Activated CD8-positive, alpha-beta T cell treated with anti-CD3 and anti-CD28 coated beads for 36 hours (primary cell): ENCODE measurements at places on chromosomes 12 and 14. TPM values are rescaled to one million over a fixed set of nuclear protein-coding genes. Genes with fewer than 3 reads are reported as not detected.

- H3K4me3 ChIP-seq: no peak overlapping the region
- no peaks in the 10 kb centered on the region for H3K36me3 ChIP-seq
- no peaks in the 10 kb centered on the region for H3K4me1 ChIP-seq
- H3K27me3 ChIP-seq: peaks cover 3% of the 10 kb centered on the region
Measured at GRCh38 chr12:42568952-42569915, 20.3 kb downstream of the PRICKLE1 start.

- H3K27me3 ChIP-seq: no peaks in the 10 kb centered on the region
- DNase-seq: peak; percentile 40
- peaks cover 42% of the 10 kb centered on the region for H3K36me3 ChIP-seq
- peaks cover 30% of the 10 kb centered on the region for H3K4me1 ChIP-seq
- H3K4me3 ChIP-seq: no peak overlapping the region
Measured at GRCh38 chr14:31127690-31128089, 79.9 kb downstream of the HECTD1 start.

DNA sequence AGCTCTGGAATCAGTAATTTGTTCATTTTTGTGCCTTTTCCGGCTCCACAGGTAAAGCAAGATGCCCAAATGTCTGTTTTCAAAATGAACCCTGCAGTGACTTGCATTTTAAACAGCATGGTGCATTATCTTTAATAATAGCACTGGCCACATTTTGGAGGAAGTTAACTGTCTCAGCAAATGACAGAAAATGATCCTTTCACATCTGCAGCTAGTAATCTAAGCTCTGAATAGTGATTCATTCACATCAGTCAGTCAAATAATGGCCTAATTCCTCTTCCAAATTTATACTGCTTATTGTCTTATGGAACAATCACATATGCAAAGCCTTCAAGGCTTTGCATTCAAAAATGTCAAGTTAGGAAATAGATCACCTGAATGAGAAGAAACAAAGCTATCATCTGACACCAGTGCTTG lies 75.6 kb downstream of the PPM1H start:
- no peak overlapping the region for H3K27ac ChIP-seq
- no peaks in the 10 kb centered on the region for H3K27me3 ChIP-seq
- no peak for DNase-seq

DNA sequence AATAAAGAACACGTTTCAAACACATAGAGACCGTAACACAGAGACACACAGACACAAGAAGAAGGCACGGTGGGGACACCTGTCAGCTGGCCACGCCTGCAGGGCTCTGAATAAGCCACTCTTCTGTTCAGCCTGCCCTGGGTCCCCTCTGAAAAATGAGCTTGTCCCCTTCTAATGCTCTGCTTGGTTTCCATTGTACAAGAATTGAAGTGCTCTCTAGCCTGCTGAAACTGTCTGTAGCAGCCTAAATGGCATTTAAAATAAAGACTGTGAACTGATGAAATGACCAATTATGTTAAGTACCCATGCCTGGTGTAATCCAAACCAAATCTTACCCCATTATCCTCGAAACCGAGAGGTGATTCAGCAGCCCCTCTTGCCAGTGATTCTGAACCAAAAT lies 139.8 kb downstream of the FOXN3 start:
- DNase-seq: peak; percentile 16
- peaks cover 90% of the 10 kb centered on the region for H3K4me1 ChIP-seq
- peaks cover 76% of the 10 kb centered on the region for H3K36me3 ChIP-seq
- no peaks in the 10 kb centered on the region for H3K27me3 ChIP-seq
- H3K27ac ChIP-seq: peak overlapping the region; percentile 99

GRCh38 chr12:110760204-110760609 lies 17.5 kb upstream of the PPP1CC start:
- H3K27me3 ChIP-seq: no peaks in the 10 kb centered on the region
- DNase-seq: peak; percentile 54
- peaks cover 22% of the 10 kb centered on the region for H3K4me1 ChIP-seq
- no peak overlapping the region for H3K4me3 ChIP-seq
- H3K27ac ChIP-seq: peak overlapping the region; percentile 17

The TOMM20L gene
- not detected for total RNA-seq

GRCh38 chr14:81536241-81536771 lies 2.7 kb upstream of the SEL1L start:
- peaks cover 8% of the 10 kb centered on the region for H3K27me3 ChIP-seq
- H3K36me3 ChIP-seq: no peaks in the 10 kb centered on the region
- no peak for DNase-seq
- H3K27ac ChIP-seq: no peak overlapping the region

The PRH2 gene
- not detected for total RNA-seq

DNA sequence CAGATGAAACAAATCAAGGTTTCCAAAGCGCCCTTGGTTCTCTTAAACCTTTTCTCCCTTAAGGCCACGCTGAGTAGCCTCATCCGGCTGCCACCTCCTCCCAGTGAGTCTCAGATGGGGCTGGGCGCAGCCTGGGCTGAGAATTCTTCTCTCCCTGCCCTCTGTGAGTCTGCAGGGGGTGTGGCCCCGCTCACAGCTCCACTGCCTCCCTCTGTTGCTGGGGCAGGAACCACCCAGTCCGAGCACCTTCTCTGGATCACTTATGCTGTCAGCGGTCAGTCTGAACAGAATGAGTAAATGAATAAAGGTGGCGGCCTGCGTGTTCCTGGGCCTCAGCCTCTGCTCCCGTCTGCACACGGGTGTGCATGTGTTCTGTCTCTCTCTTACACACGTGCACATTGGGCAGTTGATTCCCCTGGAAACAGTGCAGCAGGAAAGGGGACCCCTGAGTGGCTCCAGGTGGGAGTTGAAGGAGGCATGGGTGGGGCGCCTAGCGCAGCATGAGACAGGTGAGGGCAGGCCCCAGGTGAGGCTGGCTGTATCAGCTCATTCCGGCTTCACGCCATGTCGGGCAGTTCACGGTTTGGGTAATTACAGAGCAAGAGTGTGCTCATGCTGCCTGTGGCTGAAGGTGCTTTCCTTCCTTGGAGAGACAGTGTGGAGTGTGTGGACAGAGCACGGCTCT lies 4.3 kb downstream of the PAPLN start:
- no peaks in the 10 kb centered on the region for H3K36me3 ChIP-seq
- peaks cover 18% of the 10 kb centered on the region for H3K4me1 ChIP-seq
- DNase-seq: no peak
- H3K27me3 ChIP-seq: peaks cover 55% of the 10 kb centered on the region

GRCh38 chr14:29741909-29742401 lies 185.7 kb downstream of the PRKD1 start:
- H3K4me3 ChIP-seq: no peak overlapping the region
- no peak overlapping the region for H3K27ac ChIP-seq
- H3K27me3 ChIP-seq: no peaks in the 10 kb centered on the region
- no peaks in the 10 kb centered on the region for H3K36me3 ChIP-seq

DNA sequence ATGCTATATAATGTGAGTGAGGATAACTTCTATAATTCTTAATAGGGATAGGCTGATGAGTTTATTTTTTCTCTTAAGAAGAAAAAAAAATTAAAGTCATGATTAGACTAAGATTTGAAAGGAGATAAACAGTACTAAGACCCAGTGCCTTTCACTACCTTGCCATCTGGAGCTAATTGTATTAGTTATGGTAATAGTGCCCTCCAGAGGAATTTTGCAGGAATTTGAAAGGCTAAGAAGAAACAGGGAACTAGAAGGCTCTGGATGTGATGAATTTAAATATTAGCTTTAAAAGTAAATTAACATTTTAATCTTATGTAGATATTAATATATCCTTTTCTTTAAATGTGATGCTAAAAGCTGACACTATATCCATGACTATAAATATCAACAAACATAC lies 36.6 kb upstream of the PIK3C2G start:
- H3K36me3 ChIP-seq: no peaks in the 10 kb centered on the region
- DNase-seq: no peak
- no peak overlapping the region for H3K27ac ChIP-seq
- H3K27me3 ChIP-seq: no peaks in the 10 kb centered on the region
- H3K4me1 ChIP-seq: no peaks in the 10 kb centered on the region

The ACRBP gene
- 2.0 TPM for total RNA-seq

- H3K36me3 ChIP-seq: no peaks in the 10 kb centered on the region
- H3K27ac ChIP-seq: no peak overlapping the region
- DNase-seq: no peak
- no peaks in the 10 kb centered on the region for H3K27me3 ChIP-seq
Measured at GRCh38 chr12:51751661-51752060, 96.9 kb downstream of the FIGNL2 start.

GRCh38 chr12:15289192-15289591 lies 33.1 kb upstream of the PTPRO start:
- no peak overlapping the region for H3K4me3 ChIP-seq
- H3K27ac ChIP-seq: no peak overlapping the region
- H3K4me1 ChIP-seq: peaks cover 2% of the 10 kb centered on the region
- no peaks in the 10 kb centered on the region for H3K27me3 ChIP-seq
- no peak for DNase-seq

DNA sequence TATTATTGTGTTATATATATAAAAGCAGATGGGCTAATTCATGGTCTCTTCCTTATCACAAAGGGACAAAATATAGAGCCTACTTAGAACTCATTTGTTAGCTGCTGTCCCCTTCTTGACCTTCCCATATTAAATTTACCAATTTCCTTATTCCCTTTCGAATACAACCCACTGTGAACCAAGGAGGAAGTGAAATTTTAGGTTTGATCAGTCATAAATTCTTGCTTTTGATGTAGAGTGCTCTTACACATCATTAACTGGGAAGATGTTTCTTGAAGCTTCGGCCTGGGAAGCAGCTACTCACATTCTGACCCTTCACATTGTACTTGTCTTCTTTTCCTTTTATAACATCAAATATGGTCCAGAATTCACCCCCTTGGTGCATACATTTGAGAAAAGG lies 579.0 kb downstream of the LRFN5 start:
- H3K27ac ChIP-seq: no peak overlapping the region
- no peak for DNase-seq
- no peaks in the 10 kb centered on the region for H3K36me3 ChIP-seq
- no peaks in the 10 kb centered on the region for H3K4me1 ChIP-seq
- H3K4me3 ChIP-seq: no peak overlapping the region
- no peaks in the 10 kb centered on the region for H3K27me3 ChIP-seq

DNA sequence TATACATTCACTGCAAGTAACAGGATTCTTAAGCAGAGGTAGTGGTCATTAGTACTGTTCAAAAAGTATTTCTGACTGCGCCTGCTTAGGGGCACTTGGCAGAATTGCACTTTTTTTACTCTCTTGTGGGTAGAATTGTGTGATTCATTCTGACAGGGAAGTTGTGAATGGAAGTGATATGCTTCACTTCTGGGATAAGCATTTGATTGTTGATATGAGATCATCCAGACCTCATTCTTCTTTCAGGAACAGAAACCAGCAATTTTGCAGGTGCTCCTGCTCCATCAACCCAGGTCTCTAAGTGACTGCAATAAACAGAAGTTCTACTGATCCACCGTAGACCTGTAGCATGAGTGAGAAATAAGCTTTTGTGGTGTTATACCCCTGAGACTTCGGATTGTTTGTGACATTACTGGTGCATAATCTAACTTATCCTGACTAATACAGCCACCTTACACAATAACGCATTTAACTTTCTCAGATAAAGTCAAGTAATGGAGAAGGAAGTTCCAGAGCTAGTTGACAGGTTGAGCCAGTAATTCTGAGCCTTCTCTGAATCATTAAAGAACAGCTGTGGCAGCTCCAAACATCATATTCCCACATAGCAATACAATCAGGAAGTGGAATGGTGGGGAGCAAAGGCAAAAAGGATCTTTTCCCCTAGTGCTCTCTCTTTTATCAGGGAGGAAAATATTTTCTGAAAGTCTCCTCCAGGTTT lies 387.9 kb downstream of the SYT1 start:
- H3K4me3 ChIP-seq: no peak overlapping the region
- H3K27ac ChIP-seq: no peak overlapping the region
- no peaks in the 10 kb centered on the region for H3K27me3 ChIP-seq
- H3K36me3 ChIP-seq: no peaks in the 10 kb centered on the region
- DNase-seq: no peak

The MYO1A gene
- 2.6 TPM for total RNA-seq

DNA sequence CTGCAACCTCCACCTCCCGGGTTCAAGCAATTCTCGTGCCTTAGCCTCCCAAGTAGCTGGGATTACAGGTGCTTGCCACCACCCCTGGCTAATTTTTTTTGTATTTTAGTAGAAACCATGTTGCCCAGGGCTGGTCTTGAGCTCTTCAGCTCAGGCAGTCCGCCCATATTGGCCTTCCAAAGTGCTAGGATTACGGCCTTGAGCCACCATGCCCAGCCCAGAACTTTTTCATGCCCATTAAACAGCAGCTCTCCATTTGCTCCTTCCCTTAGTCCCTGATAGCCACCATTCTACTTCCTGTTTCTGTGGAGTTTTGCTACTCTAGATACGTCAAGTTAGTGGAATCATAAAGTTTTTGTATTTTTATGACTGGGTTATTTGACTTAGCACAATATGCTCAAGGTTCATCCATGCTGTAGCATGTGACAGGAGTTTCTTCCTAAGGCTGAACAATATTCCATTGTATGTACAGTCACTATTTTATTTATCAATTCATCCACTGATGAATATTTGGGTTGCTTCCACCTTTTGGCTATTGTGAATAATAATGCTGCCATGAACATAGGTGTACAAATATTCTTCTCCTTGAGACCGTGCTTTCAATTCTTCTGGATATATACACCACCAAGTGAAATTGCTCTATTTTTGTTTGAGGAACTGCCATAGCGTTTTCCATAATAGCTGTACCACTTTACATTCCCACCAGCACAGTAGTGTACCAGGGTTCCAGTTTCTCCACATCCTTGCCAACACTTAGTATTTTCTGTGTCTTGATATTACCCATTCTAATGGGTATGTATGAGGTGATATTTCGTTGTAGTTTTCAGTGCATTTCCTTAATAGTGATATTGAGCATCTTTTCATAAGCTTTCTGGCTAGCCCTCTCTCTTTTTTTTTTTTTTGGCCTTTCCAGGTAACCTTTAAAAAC lies 15.0 kb downstream of the ATF1 start:
- H3K27ac ChIP-seq: no peak overlapping the region
- no peaks in the 10 kb centered on the region for H3K27me3 ChIP-seq
- DNase-seq: no peak
- H3K36me3 ChIP-seq: peaks cover 8% of the 10 kb centered on the region
- peaks cover 18% of the 10 kb centered on the region for H3K4me1 ChIP-seq
- no peak overlapping the region for H3K4me3 ChIP-seq

- DNase-seq: no peak
- no peak overlapping the region for H3K27ac ChIP-seq
- H3K4me3 ChIP-seq: no peak overlapping the region
Measured at GRCh38 chr12:3332188-3332587, 158.8 kb upstream of the PRMT8 start.

The OR4E2 gene
- total RNA-seq: not detected

- H3K36me3 ChIP-seq: peaks cover 14% of the 10 kb centered on the region
- no peak overlapping the region for H3K4me3 ChIP-seq
- H3K27me3 ChIP-seq: no peaks in the 10 kb centered on the region
- H3K4me1 ChIP-seq: peaks cover 3% of the 10 kb centered on the region
Measured at GRCh38 chr12:3673981-3674708, 78.8 kb downstream of the CRACR2A start.

GRCh38 chr14:39175445-39176262 lies 600 bp downstream of the PNN start:
- H3K4me3 ChIP-seq: peak overlapping the region; percentile 93
- peaks cover 35% of the 10 kb centered on the region for H3K4me1 ChIP-seq
- peaks cover 41% of the 10 kb centered on the region for H3K36me3 ChIP-seq
- no peaks in the 10 kb centered on the region for H3K27me3 ChIP-seq
- DNase-seq: peak; percentile 45

- H3K27ac ChIP-seq: no peak overlapping the region
- H3K4me3 ChIP-seq: no peak overlapping the region
- no peaks in the 10 kb centered on the region for H3K27me3 ChIP-seq
- peaks cover 14% of the 10 kb centered on the region for H3K36me3 ChIP-seq
- peaks cover 20% of the 10 kb centered on the region for H3K4me1 ChIP-seq
Measured at GRCh38 chr12:11686120-11686519, 36.6 kb downstream of the ETV6 start.

GRCh38 chr12:131713349-131713748 lies 2.5 kb downstream of the SFSWAP start:
- H3K4me3 ChIP-seq: peak overlapping the region; percentile 42
- H3K27me3 ChIP-seq: no peaks in the 10 kb centered on the region
- H3K27ac ChIP-seq: no peak overlapping the region
- peaks cover 36% of the 10 kb centered on the region for H3K36me3 ChIP-seq
